ENCODE measurements at places on chromosomes 11 and 22.

DNA sequence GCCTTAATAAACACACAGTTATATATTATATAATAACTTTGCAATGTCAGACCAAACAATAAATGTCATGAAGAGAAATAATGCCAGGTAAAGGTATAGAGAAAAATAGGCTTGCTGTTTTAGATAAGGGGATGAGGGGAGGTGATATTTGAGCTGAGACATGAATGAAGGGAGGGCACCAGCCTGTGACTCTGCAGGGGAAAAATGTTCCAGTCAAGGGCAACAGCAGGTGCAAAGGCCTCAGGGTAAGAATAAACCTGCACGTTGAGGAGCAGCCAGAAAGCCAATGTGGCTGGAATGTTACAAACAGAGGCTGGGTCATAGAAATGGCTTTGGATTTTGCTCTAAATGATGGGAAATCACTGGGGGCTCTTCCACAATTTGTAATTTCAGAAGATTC, 519.6 kb downstream of the SOX6 start:
- no peak for DNase-seq

GRCh38 chr11:69012092-69013008, 696 bp downstream of the MRGPRF start:
- peak; percentile 20 for DNase-seq

GRCh38 chr11:79417069-79417920, 23.5 kb downstream of the TENM4 start:
- peak; percentile 57 for DNase-seq

- no peak for DNase-seq
Measured at GRCh38 chr11:70247710-70248072, 22.8 kb upstream of the PPFIA1 start.

DNA sequence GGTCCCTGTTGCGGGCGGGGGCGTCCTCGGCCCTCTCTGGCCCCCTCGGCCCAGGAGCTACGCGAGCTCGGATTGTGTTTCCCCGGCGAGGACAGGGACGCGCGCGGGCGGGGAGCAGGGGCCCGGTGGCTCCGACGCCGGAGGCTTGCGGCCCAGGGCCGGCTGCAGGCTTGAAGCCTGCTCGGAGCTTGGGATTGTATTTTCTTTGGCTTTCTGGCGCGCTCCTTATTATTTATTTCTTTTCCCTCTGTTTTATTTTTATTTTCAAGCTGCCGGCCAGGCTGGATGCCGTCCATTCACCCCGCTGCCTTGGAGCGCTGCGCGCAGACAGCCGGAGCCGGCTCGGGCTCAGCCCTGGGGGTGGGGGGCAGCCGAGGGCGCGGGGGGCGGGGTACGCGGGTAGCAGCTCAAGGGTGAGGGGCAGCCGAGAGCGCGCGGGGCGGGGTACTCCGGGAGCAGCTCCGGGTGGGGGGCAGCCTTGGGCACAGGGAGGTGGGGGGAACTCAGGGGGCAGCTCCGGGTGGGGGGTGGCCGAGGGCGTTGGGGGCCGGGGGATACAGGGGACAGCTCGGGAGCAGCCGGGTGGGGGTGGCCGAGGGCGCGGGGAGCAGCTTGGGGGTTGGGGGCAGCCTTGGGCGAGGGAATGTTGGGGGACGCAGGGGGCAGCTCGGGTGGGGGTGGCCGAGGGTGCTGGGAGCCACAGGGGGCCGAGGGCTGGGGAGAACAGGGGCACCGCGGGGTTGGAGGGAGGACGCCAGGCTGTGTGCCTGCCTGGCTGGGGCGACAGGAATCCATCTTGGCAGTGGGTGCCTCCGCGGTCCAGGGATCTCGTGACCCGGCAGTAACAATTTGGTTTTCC, 42.7 kb downstream of the KCNJ1 start:
- DNase-seq, result no peak

- DNase-seq, result no peak
Measured at GRCh38 chr22:30892286-30892685, 76.3 kb downstream of the MORC2 start.

- no peak for DNase-seq
Measured at GRCh38 chr11:95307286-95307685, 76.3 kb upstream of the SESN3 start.

- no peak for DNase-seq
Measured at GRCh38 chr11:18193010-18193409, 20.4 kb downstream of the MRGPRX4 start.

GRCh38 chr22:44883011-44883421, 126.8 kb downstream of the PHF21B start:
- DNase-seq, result no peak

DNA sequence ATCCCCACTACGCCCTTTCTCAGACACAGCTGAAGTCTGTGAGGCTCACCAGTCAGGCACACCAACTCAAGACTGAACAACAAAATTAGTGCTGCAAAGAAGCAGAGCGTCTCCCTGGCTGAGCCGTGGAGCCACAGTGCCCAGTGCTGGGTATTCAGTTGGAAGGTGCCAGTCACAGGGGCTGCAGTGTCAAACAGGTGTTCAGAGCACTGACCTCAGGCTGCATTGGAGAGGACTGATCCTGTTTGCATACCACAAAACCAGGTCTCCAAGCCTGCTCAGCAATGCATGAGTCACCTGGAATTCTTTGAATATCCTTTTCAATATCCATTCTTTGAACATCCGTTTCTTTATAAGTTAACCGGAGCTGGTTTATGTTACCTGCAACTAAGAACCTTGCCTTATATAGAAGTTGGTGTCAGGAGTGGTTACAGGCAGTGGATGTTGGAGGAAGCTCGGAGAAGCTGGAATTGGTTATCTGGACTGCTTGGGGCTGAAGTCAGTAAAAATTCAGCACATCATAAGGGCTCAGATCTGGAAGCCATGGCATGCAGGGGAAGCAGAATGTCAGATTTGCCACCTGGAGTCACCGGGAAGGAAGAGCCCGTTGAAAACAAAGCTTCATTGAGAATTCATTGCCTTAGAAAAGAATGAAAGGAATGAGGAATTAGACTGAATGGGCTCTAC, 30.3 kb downstream of the PDGFB start:
- DNase-seq, result no peak

DNA sequence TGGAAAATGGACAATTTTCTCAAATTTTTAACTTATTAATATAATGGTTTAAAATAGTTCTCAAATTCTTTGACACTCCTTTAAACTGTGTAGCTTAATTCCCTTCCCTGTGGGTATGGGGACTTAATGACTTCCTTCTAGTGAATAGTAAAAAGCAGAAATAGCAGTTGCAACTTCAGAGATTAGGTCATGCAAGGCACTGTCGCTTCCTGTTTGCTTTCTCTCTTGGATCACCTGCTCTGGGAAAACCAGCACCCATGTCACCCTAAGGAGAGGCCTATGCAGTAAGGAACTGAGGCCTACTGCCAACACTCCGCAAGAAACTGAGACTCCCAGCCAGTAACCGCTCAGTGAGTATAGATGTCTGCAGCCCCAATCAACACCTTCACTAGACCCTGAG, 5.5 kb upstream of the PANX3 start:
- no peak for DNase-seq

DNA sequence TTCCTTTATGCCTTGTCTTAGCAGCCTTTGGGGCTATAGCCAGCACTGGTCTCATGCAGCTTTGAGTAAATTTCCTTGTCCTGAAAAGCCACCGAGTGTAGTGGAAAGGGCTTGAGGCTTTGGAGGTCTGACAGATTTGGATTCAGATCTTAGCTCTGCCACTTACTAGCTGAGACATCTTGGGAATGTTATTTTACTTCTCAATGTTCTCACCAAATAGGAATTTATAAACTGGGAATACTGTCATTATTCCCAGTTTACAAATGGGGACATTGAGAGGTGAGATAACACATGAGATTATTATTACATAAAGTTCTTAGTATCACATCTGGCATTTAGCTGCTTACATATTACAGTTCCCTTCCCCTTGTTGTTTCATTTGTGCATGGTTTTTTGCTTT, 95.5 kb downstream of the COMMD9 start:
- DNase-seq, result peak; percentile 57

DNA sequence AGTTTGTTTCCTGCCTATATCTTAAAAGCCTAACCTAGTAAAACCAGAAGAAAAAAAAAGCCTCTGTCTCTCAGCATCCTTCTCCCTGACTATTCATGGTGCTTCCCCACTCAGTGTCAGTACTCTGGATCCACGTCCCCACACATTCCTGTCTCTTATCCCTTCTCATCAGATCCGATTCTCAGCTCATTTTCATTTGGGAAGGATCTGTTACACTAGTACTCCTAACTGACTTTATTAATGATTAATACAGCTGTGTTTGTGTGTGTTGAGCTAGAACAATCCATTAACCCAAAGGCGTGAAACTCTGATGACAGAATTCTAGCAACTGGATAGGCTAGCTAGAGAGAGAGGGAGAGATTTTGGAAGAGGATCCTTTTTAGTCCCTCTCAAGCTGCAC, 1.5 kb downstream of the PRRG4 start:
- DNase-seq, result no peak

- DNase-seq, result no peak
Measured at GRCh38 chr11:127866109-127866508, 721.2 kb downstream of the ETS1 start.

DNA sequence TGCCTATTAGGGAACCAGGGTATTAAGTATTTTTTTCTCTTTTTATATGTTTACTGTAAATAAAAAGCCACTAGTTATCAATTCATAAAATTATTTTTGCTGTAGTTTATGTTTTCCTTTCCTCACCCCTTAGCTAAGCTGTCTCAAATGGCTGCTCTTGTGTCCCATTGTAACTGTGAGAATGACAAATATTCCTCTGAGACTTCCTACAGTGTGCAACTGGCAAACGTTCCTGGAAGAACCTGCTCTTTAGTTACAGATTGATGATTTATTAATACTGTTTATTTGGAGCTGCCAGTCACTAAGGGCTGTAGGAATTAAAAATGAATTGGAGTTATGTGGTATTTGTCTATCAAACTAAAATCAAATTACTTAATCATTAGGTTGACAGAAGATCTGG, 675.4 kb upstream of the ARHGAP42 start:
- no peak for DNase-seq

GRCh38 chr22:38942702-38943101, 14.7 kb upstream of the APOBEC3A start:
- no peak for DNase-seq

DNA sequence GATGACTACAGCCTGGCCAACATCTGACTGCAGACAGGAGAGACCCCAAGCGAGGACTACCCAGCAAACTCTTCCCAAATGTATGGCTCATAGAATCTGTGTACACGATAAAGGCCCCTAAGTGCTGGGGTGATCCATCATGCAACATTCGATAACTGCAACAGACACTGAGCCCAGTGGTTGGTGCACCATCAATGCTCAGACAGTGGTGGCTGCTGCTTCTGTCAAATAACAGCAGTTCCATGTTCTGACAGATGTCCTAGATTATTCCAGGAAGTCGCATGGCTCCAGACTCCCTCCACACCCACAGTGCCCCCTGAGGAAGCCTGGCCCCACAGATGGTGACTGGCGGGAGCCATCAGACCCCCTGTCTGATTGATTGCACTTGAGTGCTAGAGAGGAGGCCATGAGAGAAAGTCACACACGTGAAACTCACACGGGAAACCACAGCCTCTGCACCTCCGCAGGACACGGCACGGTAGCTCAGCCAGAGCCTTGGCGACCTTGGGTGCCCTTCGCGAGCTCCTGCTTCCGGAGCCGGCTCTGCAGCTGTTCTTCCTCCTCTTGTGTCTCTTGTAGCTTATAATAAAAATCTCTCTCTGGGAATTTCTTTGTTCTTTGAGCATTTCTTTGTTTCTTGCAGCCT, 1155.9 kb downstream of the TBC1D22A start:
- no peak for DNase-seq

- no peak for DNase-seq
Measured at GRCh38 chr11:71284525-71285092, 32.2 kb upstream of the SHANK2 start.

DNA sequence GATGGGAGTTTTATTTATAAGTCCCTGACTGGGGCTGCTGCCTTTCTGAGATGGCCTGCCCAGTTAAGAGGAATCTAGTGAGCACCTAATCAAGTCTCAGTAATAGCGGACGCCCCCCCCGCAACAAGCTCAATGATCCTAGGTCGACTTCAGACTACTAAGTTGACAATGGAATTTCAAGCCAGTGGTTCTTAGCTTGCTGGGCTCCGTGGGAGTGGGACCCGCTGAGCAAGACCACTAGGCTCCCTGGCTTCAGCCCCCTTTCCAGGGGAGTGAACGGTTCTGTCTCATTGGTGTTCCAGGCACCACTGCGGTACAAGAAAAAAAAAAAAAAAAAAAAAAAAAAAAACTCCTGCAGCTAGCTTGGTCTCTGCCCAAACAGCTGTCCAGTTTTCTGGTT, 156.8 kb upstream of the CARD18 start:
- DNase-seq, result no peak

GRCh38 chr22:33451866-33452469, 393.8 kb upstream of the SYN3 start:
- peak; percentile 16 for DNase-seq

GRCh38 chr11:104402812-104403521, 239.0 kb upstream of the PDGFD start:
- DNase-seq, result no peak

DNA sequence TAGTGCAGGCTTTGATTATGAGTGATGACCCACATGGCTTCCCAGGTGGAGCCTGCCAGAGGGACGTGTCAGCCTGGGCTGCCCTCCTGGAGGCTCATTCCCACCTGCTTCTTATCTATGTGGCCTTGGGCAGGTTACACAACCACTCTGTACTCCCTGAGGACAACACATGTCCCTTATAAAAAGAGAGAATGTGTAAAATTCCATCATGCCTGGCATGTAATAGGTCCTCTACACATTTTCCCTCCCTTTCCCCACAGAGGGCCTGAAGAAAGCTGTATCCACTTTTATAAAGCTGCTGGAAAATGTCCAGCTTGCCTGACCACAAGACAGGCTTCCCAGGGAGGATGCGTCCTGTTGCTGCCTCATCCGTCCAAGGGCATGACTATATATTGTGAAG, 55.0 kb upstream of the VSTM5 start:
- DNase-seq, result peak; percentile 92

DNA sequence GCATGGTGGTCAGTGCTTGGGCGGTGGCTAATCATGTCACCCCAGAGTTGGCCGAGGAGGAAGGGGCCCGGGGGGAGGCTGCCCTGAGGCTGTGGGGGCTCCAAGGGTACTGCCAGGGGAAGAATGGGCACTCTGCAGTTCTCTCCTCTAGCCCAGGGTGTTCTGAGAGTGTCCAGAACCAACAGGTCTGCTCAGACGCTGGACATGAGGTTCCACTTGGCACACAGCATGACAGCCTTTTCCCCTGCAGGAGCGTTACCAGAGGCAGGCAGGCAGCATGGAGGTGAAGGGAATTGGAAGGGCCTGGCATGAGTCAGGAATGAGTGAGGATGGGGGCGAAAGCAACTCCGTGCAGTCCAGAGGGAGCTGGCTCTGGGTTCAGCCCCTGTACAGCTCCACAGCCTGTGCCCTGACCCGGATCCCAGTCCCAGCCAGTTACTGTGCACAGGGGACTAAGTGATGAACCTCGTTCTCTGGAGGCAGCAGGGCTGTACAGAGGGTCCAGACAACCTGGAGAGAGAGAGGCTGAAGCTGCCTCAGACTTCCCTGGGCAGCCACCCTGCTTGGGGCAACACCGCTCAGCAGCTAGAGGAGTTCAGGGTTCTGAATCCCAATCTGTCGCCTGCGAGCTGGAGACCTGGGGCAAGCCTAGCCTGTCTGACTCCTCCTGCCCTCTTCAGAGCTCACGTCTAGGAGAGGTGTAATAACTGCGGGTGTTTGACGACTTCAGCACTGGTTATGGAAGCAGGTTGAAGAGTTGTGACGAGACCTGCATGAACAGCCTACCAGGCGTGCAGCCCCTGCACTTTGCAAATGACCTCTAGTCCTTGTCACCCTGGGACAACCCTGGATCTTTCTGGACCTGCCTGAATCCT, 14.7 kb upstream of the TUB start:
- DNase-seq, result no peak
